ENCODE measurements at places on chromosomes 11 and 22. TPM values are rescaled to one million over a fixed set of nuclear protein-coding genes. Genes with fewer than 3 reads are reported as not detected.
A peak's percentile ranks its signal among the peaks of the same experiment; 100 is the strongest.

DNA sequence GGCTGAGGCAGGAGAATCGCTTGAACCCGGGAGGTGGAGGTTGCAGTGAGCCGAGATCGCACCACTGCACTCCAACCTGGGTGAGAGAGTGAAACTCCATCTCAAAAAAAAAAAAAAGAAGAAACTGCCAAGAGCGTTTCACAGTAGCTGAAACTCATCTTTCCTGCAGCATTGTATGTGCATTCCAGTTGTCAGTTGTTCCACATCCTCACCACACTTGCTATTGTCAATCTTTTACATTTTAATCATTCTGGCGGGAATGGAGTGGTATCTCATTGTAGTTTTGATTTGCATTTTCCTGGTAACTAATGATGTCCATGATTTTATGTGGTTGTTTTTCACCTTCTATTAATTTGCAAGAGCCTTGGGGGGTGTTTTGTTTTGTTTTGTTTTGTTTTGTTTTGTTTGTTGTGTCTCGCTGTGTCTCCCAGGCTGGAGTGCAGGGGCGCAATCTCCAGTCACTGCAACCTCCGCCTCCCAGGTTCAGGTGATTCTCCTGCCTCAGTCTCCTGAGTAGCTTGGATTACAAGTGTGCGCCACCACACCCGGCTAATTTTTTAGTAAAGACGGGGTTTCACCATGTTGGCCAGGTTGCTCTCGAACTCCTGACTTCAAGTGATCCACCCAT lies 8.1 kb upstream of the GNB1L start:
- DNase-seq = no peak

GRCh38 chr22:25334162-25334490 lies 114.7 kb downstream of the CRYBB2 start:
- DNase-seq = no peak

DNA sequence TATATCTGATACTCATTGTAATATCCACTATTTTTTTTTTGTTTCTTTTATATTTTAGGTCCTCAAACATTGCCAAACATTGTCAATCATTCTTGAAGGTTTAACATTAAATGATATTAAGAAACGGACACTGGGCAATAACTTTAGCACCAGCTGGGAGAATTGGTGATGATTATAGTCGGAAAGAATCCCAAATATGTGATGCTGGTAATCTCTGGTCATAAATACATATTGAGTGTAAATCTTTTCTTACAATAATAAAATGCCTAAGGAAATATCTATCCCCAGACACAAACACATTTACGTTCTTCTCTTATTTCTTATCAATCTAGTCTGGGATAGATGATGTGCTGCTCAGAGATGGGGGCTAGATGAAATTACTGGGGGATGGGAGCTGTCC lies 25.2 kb downstream of the OR51E2 start:
- DNase-seq = no peak

- DNase-seq = no peak
Measured at GRCh38 chr11:27938011-27938410, 169.9 kb downstream of the KIF18A start.

DNA sequence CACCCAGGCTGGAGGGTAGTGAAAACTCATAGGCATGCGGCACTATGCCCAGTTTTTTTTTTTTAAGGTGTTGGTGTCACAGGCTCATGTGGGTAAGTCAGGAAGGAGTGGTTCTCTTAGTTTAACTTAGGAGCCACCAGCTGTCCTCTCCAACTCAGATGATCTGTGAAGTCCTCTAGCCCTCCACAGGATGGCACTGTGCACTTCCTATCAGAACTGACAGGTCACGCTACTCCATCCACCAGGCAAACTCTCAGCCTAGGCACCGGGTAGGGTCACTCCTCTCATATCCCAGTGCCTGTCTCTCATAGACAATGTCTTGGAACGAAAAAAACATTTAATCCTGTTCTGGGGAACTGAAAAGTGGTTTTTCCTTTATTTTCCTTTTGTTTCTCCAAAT lies 16.5 kb downstream of the NAP1L4 start:
- no peak for DNase-seq

- peak; percentile 15 for DNase-seq
Measured at GRCh38 chr11:76380159-76380976, 564 bp downstream of the THAP12 start.

GRCh38 chr11:57392066-57392762 lies 1.8 kb upstream of the PRG2 start:
- DNase-seq = no peak

- DNase-seq = peak; percentile 41
Measured at GRCh38 chr11:91997226-91997625, 227.4 kb upstream of the FAT3 start.

DNA sequence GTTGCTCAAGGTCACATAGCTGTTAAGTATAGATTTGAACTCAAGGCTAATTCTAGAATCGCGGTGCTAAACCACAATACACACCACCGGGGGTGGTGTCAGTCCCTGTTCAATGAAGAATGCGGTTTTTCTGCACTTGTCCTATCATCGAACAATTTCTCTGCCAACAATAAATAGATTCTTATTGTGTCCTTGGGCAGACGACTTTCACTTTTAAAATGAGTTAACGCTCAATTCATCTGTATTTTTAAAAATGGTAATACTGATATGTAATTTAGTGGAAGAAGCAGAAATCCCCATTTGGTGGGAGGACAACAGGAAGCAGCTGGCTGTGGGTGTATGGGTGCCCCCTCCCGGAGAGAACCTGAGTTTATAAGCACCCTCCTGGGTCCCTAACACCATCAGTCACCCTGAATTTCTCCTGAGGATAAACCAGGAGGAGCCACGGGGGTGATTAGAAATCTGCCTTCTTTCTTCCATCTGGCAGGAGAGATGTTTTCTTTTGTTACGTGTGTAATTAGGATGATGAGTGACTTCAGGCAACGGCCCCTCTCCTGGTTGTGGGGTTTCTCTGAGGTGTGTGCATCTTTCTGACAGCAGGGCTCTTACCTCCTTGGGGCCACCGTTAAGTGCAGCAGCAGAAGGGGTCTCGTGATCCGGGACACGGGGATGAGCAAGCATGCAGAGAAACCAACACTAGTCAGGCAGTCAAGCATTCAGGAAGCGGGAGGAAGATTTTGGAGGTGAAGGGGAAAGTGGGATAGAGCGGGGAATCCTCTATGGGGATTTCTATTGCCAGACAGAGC lies 87.7 kb downstream of the GRAMD1B start:
- DNase-seq = no peak

- DNase-seq = no peak
Measured at GRCh38 chr11:134040386-134041302, 28.2 kb upstream of the JAM3 start.

GRCh38 chr11:26399336-26399735 lies 67.4 kb downstream of the ANO3 start:
- no peak for DNase-seq

DNA sequence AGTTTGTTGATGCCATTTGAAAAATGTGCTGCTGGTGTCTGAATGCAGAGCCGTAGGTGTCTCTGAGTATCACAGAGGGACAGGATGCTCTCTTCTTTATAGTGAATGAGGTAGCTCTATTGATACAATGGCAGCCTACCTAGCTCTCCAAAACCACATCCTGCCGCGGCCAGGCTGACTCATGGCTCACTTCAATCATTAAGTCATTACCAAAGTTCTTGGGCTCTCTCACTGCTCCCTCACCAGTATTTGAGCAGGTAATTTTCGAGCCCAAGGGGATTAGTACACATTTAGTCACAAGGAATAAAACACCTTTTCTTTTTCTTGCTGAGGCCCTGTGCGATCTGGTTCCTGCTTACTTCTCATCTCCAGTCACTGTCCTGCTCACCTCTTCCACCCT lies 509.0 kb upstream of the LARGE1 start:
- DNase-seq = no peak

SLC22A8 gene
- not detected for polyA plus RNA-seq

DNA sequence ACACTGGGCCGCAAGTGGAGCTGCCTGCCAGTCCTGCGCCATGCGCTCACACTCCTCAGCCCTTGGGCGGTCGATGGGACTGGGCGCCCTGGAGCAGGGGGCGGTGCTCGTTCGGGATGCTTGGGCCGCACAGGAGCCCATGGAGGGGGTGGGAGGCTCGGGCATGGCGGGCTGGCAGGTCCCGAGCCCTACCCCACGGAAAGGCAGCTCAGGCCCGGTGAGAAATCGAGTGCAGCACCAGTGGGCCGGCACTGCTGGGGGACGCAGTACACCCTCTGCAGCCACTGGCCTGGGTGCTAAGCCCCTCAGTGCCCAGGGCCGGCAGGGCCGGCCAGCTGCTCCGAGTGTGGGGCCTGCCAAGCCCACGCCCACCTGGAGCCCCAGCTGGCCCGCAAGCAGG lies 328.7 kb upstream of the LRRC4C start:
- no peak for DNase-seq

GRCh38 chr11:130178441-130179339 lies 19.1 kb downstream of the ST14 start:
- peak; percentile 47 for DNase-seq

OR9G1 gene
- not detected for polyA plus RNA-seq

DNA sequence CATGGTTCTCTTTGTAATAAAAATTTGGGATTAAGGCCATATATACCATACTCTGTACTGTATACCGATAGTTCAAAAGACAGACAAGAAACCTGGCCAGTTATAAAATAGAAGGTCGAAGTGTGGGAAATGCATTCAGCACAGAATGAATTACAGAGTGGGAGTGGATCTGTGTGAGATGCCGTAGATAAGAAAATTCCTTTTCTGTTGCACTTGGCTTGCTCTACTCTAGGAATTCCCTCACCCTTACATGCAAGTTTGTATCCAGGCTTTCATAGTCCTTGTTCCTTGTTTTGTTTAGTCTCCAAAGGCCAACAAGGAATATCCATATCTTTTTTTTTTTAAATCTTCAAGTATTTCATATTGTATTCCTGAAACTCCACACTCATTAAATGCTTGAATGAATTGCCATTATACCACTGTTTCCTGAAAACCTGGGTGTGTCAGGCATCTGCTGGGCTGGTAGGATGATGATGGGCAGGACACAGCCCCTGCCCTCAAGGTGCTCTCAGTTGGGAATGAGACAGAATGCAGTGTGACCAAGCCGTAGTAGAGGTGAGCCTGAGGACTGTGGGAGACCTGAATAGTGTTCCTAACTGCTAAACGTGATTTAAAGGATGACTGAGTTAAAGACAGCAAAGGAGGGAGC lies 53.5 kb downstream of the TEAD1 start:
- DNase-seq = no peak

DNA sequence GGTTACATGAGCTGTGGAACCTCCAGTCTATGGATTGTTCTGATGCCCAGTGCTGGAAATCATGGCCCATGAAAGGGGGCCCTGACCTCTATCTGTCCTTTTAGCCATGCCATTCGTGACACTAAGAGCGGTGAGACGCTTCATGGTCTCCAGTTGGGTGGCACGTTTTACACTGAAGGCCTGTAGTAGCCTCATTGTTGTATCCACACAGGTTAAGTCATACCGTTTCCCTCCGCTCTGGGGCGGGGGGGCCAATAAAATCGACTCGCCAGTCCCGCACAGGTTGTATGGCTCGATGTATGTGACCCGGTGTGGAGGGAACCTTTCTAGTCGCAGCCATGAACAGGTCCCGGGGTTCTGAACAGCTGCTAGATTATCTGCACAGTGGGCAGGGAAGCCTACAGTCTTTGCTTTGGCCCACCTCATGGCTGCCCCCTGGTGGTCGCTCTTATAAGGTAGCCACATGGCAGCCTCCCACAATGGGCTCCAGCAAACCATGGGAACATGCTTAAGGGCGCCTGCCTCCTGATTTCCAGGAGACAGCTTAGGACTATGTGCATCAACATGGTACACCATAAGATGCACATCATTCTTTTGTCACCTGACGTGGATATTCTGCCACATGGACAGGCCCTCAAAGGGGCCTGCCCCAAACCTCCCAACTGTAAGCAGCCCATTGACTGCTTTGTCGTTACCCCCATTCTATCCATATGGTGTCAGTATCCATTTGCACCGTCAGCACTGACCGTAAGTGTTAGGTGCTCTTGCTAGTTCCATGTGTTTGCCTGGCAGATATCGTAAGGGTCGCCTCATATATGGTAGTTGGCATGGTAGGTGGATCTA lies 19.7 kb upstream of the APOL3 start:
- peak; percentile 51 for DNase-seq

DNA sequence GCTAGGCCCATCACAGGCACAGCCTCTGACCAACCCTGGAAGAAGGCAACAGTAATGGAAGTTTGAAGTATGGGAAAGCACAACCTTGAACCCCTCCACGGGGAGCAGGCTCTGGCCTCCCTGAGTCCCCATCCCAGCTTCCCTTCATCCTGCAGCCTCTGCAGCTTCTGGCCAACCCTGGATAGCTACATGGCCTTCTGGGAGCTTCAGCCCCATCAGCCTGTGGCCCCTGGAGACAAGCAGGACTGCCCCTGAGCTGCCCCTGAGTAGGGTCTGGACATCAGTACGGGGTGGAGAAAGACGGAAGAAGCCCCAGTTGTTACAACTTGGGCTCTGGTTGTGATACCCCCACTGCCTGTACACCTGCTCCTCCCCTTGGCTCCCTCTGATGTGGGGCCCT lies 113.8 kb upstream of the CD82 start:
- no peak for DNase-seq

DNA sequence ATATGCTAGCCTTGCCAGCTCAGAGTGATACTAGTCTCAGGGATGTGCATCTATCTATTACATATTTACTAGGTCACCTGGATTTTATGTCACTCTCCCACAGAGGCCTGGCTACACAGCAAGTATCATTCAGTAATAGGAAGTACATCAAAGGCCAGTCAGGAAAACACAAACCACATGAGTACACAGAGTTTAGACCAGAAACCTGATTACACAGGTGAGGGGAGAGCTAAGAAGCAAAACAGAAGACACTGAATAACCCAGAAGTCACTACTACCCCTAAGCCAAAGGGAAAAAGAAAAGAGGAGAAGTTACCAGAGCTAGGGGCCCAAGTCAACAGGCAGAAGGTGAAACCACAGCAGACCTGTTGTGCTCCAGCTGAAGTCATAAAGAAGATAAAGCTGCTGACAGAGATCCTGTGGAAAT lies 13.3 kb downstream of the LPXN start:
- DNase-seq = no peak

OR8D1 gene
- polyA plus RNA-seq = not detected

GRCh38 chr11:65776196-65776595 lies 4.6 kb downstream of the AP5B1 start:
- no peak for DNase-seq

DNA sequence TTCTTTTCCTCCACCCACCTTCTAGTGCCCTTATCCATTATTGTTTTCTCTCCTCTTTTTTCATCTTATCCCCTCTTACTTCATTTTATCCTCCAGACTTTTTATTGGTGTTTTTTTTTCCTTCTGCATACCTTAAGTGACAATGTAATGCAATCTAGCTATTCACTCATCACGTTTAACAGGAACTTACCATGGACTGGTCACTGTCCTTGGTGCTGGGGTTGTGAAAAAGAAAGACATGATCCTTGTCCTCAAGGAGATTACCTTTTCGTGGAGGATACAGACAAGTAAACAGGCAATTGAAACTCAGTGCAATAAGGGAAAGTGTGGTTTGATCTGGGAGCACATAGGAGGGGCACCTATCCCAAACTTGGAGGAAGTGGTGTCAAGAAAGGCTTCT lies 20.7 kb downstream of the SYT9 start:
- no peak for DNase-seq

GRCh38 chr11:29296680-29297079 lies 720.1 kb downstream of the KCNA4 start:
- DNase-seq = no peak

LRRC55 gene
- polyA plus RNA-seq = 1.4 TPM

SLC22A9 gene
- not detected for polyA plus RNA-seq

ABCC8 gene
- polyA plus RNA-seq = not detected
